NCI-H1417 treated with DMSO at 0.1 percent for 48 hours (cell line): ENCODE measurements at places on chromosomes 6 and 20.

DNA sequence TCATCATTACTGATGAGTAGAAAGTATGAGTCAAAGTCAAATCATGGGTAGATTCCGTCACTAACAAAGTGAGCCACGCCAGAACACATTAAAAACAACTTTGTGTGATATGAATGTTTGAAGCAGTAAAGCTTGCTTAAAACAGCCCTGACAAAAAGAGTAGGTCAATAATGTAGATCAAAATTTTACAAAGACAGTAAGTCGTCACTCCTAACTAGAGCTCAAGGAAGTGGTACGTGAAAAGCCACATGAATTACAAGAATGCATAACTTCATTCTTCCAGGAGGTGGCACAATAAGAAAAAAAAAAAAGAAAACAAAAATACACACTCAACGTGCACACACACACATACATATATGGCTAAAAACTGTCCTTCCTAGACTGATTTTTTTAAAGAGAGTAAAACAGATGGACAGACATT is 69.9 kb downstream of the HACE1 start:
- DNase-seq = no peak

DNA sequence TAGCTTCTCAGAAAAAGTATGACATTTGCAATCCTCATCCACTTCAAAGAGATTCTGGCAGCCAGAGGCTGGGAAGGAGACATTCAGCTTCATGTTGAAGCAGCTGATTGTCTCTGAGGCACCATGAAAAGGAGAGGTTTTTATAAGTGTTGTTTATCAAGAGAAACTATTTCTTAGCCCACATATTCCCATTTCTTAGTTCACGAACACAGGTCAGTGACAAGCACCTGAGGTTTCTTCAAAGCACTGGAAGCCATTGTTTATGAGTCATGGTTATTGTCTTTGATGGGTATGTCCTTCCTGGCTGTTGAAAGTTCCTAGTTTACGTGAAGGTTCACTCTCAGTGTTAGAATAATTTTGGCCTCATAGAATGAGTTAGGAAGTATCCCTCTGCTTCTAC is 3.0 kb upstream of the DDX43 start:
- DNase-seq = no peak

DNA sequence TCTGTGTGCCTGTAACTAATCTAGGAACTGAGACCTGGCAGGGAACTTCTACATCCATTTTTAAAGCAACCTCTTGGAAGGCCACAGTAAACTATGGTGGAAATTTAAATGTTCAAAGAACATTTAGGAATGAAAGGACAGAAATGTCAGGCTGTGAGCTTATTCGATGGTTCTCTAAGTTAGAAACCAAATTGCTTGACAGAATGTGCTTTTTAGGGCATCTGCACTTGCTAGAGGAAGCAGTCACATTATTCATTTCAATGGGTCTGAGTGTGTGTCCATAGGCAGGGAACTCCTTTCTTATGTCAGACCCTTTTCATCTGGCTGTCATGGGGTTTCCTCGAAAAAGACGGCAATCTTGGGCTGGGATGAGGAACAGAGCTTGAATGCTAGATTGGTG is 84.4 kb downstream of the PPP1R14C start:
- DNase-seq = no peak

GRCh38 chr6:69416776-69417175 is 380.0 kb downstream of the LMBRD1 start:
- DNase-seq = no peak

- DNase-seq = no peak
Observed at GRCh38 chr6:84466511-84466910, 239.1 kb upstream of the CEP162 start.
